IMR-90 (cell line): ENCODE measurements at places on chromosomes 3 and 15. TPM values are rescaled to one million over a fixed set of nuclear protein-coding genes. Genes with fewer than 3 reads are reported as not detected.
A peak's percentile ranks its signal among the peaks of the same experiment; 100 is the strongest.

- H3K4me3 ChIP-seq, result no peak overlapping the region
- DNase-seq, result peak; percentile 8
- H3K27ac ChIP-seq, result peak overlapping the region; percentile 64; the same call in 1 of the 2 replicates
- peaks cover 6% of the 10 kb centered on the region for H3K36me3 ChIP-seq
These were observed 63.2 kb downstream of the ASTE1 start for GRCh38 chr3:130963444-130963843.

DNA sequence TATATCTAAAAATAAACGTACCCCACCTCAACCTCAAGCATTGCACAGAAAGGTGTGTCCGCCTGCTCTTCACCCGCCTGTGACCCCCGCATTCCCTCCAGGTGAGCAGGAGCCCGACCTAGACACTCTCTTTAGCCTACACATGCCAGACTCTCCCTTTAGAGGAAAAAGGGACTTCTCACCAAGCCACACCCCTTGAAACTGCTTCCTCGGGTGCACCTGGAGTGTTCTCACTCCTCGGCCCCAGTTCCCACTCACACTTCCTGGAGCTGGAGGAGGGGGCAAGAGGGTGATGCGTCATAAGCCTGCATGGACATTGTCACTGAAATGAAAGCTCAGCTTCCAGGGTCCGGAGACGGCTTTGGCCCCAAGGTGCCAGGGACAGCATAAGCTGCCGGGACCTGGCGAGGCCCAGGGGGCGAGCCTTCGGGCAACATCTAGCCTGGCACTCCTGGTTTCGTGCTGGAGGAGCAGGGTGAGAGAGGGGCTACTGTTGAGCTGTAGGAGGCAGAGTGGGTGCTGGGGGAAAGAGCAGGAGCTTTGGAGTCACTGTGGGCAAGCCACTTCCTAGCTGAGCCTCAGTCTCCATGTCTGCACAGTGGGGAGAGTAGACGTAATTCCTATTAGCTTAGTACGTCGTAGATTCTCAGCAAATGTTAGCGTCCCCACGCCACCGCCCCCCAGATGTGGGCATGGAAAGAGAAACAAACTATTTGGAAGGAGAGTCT lies 9.8 kb upstream of the MUC4 start:
- H3K27me3 ChIP-seq, result peaks cover 35% of the 10 kb centered on the region
- no peaks in the 10 kb centered on the region for H3K36me3 ChIP-seq
- no peak overlapping the region for H3K27ac ChIP-seq
- DNase-seq, result no peak

CCNB2 gene
- total RNA-seq, result 52.5 and 57.2 TPM in 2 replicates

DNA sequence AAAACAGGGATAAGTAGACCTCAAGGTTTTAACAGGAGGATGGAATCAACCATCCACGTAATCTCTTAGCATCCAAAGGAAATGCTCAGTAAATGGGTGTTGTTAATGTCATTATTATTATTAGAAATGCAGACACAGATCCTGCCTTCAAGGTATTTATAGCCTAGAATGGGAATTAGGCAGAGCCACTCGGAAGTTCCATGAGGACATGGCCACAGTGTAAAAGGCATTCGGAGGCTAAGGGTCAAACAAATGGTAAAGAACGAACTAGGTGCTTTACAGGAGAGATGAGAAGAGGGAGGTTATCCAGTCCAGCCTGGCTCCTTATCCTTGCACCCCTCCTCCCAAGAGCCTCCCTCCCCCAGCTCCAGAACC lies 65.0 kb downstream of the SRGAP3 start:
- H3K27ac ChIP-seq, result no peak overlapping the region
- no peak overlapping the region for H3K4me3 ChIP-seq
- no peaks in the 10 kb centered on the region for H3K36me3 ChIP-seq
- 0 out of 2 replicates have a peak, but pooled peaks cover 4% of the 10 kb centered on the region for H3K27me3 ChIP-seq
- no peak for DNase-seq

STAB1 gene
- not detected in 2 replicates for total RNA-seq

DNA sequence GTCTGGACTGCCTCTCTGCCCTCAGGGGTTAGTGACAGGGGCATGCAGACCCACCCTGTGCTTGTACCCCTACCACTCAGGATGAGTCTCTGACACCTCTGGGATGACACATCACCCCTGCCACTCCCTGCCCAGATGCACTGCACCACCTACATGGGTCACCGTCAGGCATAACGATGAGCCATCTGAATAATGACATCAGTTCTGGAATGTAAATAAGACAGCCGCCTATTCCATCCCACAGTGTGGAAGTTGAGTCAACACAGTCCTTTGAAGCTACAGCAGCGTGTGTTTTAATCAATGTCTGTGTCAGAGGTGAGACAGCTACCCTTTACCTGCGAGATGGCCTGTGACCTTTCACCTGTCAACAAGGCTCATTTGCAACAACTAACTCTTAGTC lies 268.7 kb upstream of the ARRDC4 start:
- no peak overlapping the region for H3K27ac ChIP-seq
- no peaks in the 10 kb centered on the region for H3K4me1 ChIP-seq
- DNase-seq, result no peak

DNA sequence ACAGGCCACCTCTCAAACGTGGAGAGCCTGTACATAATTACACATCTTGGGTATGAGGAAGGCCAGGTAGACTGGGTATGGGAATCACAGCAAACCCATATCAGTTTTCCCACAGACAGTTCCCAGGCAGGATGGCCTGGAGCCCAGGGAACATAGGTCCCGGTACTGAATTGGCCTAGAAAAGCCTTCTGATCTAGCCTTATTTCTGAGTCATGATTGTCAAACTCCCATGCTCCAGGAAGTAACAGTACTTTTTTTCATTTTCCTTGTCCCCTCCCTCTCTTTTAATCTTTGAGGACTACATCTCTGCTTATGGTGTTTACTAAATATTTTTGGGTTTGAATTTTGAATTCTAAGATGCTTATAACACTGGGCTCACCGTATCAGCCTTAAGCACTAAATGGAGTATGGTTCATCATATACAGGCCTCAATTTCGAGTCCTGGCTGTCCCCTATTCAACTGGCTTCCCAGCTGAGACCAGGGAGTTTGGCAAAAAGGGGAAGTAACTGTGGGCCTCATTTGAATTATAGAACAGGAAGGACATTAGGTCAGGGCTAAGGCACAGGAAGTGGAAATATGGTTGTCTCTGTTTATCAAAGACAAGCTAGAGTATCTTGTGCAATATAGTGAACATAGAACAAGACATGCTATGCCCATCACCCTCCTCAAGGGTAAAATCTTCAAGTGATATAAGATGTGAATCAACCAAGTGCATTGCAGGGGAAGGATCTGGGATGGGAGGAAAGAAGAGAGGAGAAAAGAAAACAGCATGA lies 494.6 kb downstream of the NTRK3 start:
- H3K36me3 ChIP-seq, result no peaks in the 10 kb centered on the region
- no peak overlapping the region for H3K4me3 ChIP-seq
- no peak overlapping the region for H3K27ac ChIP-seq
- DNase-seq, result no peak
- no peaks in the 10 kb centered on the region for H3K27me3 ChIP-seq
